Stimulated activated CD4-positive, alpha-beta T cell treated with anti-CD3 and anti-CD28 coated beads, Interleukin-15, amount 100 ng/mL, for 1 hour (primary cell): ENCODE measurements at places on chromosomes 7 and 10.

- DNase-seq = no peak
These were observed 8.5 kb upstream of the KNDC1 start for GRCh38 chr10:133151543-133151972.

GRCh38 chr7:14016950-14017349, 27.5 kb upstream of the ETV1 start:
- DNase-seq = no peak

DNA sequence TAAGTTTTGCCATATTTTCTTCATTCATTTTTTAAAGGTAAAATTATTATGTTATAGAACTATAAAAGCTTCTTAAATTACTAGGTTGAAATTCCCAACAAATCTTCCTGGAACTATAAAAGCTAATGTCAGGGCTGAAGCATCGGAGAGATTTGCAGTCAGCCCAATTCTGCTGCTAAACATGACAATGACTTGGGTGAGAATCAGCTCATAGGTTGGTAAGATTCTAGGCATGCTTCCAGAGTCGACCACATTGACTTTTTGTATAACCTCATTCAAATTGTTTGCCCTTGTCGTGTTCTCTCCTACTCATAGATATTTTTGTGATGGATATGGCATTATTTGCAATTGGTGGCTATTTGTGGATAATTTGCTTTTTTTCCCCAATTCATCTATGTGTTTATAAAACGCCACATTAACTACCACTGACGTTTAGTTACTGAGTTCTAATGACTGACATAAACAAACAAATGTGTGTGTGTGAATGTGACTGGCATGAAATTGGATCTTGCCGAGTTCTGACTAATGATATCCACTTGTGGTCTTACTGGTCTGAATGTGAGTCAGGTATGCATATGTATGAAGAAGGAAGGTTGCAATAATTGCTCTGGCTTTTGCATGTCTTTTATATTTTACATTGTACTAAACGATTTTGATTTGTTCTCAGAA, 579.8 kb downstream of the PARD3 start:
- no peak for DNase-seq

DNA sequence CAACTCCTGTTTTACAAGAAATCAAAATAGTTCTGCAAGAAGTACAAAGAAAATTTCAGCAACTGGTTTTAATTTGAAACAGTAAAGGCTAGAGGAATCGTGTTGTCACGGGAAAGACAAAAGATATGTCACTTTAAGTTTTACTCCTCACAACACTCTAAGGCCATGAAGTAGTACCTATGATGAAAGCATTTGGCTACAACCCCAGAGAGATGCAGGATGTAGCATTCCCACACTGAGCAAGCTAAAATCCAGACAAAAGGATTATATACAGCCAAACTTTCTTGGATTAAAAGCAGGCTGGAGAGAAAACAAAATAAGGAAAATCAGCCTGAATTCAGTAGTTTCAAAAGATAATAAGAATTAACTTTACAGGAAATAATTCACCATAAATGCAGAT, 245.5 kb upstream of the STEAP1 start:
- no peak for DNase-seq

DNA sequence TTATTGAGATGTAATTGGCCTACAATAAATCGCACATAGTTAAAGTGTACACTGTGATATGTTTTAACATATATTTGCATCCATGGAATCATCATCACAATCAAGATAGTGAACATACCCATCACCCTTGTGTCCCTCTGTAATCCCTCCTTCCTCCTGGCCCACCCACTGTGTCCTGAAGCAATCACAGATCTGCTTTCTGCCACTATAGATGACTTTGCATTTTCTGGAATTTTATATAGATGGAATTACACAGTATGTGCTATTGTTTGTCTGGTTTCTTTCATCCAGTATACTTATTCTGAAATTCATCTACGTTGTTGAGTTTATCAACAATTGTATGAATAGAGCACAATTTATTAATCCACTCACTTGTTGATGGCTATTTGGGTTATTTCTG, 181.3 kb downstream of the SNX10 start:
- DNase-seq = no peak
